ENCODE measurements at places on chromosomes 3 and 15.

DNA sequence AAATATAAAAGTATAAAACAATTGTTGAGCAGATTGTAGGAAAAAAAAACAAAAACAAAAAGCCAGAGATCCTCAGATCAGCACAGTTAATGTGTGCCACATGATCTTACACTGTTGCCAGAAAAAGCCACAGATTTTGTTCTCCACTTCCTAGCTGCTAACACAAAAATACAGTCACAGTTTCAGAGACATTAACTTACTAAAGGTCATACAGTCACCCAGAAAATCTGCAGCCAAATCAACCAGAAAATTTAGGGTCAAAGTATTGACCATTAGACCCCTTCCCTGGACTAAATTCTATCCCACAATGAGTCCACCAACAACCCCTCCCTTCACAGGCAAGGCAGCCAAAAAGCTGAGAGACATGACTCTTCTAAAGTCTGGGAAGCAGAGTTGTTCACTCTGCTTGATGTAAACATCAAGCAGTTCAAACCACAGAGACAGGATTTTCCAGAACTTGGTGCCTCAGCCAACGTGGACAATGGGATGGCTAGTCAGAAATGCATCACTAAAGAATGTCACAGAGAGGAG, 59.1 kb downstream of the SST start:
- no peak for DNase-seq

- no peak for DNase-seq
Observed at GRCh38 chr15:58432401-58432800, 610 bp downstream of the LIPC start.

GRCh38 chr3:45657853-45658252, 31.3 kb upstream of the SACM1L start:
- no peak for DNase-seq

- no peak for DNase-seq
Observed at GRCh38 chr3:127665586-127665985, 7.2 kb upstream of the ABTB1 start.

DNA sequence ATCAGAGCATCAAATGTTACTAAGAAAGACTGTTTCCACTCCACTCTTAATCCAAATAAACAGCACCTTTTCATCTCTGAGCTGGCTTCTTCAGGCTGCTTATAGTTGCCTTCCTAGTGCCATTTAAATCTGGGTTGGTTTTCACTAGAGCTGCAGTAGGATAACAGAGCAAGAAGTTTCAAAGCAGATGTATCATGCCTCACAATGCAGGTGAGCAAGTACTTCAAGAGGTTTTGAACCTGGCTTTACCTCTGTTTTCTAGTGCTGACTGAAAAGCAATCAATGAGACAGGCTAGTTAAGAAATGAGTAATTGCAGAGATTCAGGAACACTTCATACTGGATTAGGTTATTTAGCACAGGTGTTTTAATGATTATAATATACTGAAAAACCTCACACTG, 147.7 kb upstream of the SATB1 start:
- DNase-seq, result no peak

GRCh38 chr3:10556312-10556711, 50.9 kb upstream of the ATP2B2 start:
- DNase-seq, result no peak

GRCh38 chr3:167480748-167481147, 6.9 kb upstream of the SERPINI2 start:
- DNase-seq, result no peak

GRCh38 chr15:70714565-70714964, 48.8 kb downstream of the UACA start:
- no peak for DNase-seq

DNA sequence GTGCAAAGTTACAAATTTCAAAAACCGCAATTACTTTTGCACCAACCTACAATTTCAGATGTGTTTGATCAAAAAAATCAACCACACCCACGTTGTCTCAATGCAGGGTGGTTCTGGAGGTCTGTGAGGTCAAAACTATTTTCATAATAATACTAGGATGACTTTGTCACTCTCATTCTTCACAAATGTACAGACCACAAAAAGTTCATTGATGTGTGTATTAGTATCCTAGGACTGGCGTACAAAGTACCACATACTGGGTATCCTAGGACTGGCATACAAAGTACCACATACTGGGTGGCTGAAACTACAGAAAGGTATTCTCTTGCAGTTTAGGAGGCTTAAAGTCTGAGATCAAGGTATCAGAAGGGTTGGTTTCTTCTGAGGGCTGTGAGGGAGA, 13.0 kb downstream of the SUCLG2 start:
- DNase-seq, result no peak

GRCh38 chr3:134065252-134066157, 35.8 kb upstream of the SLCO2A1 start:
- no peak for DNase-seq

DNA sequence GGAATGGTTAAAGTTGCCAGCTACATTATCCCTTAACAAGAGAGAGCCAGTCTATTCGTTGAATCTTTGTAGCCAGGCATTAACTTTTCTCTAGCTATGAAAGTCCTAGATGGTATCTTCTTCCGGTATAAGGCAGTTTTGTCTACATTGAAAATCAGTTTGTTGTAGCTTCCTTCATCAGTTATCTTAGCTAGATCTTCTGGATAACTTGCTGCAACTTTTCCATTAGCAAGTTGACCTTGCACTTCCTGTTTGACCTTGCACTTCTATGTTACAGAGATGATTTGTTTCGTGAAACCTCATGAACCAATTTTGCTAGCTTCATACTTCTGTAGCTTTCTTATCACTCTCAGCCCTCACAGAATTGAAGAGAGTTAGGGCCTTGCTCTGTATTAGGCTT, 24.1 kb downstream of the TOPAZ1 start:
- DNase-seq, result no peak

DNA sequence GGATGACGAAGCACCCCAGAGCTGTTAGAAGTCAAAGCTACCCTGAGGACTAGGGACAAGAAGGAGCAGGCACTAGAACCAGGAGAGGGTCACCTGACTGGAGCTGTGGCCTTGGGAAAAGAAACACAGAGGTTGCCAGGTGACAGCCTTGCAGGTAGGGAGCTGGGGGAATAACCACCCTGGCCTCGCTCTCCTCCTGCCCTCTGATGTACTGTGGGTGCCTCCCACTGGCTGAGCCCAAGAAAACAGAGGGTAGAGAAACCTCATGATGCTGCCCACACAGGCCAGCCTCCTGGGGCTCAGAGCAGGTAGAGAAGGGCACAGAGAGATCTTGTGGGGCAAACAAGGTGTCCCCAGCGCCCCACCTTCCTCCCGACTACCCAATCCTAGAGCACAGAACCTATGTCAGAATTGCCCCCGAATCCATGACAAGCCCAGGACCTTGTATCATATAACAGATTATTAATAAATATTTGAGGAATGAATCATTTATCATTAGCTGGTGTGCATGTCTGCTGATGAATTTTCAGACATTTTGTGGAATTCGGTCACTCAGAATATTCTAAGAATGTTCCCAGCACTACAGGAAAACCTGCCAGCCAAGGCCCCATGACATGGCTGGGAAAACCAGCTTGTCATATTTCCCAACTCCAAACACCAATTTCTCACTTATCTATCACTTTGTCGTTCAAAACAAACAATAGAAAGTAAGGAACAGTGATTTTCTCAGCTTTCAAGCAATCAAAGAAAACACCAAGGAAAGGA, 59.8 kb upstream of the MEX3B start:
- DNase-seq, result peak; percentile 53

DNA sequence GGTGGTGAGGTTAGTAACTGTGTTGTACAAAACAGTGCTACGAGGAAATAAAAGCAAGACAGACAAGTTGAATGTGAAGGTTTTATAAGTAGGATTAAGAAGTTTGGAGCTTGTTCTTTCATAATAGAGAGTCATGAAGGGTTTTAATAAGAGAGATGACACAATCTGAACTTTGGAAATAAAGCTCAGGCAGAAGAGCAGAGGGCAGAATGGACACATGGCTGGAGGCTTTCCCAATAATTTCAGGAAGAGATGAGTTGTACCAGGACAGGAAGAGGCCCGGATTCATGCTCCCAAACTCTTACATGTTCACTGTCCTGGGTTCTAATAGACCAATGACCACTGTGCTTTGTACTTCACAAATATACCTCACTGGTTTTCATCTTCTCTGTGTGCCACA, 194.8 kb downstream of the SLC9A9 start:
- no peak for DNase-seq

DNA sequence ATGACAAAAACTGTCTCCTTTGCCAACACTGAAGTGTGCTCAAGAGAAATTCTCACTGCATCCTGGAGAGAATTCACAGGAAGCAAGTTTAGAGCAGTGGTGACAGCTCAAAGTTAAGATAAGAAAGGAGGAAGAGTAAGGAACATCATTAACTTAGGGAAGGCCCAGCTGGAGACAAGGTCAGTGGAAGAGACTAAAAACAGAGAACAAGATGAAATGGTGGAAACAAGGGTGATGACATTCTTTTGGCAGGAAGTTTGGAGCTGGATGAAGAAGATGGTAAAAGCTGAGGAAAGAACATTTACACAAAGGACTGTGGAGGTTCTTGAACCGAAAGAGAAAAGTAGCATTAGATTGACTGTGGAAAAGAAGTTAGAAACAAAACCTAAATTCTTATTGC, 6.7 kb upstream of the SUCLG2 start:
- DNase-seq, result no peak

- DNase-seq, result no peak
Observed at GRCh38 chr3:153127788-153128187, 34.2 kb upstream of the RAP2B start.

DNA sequence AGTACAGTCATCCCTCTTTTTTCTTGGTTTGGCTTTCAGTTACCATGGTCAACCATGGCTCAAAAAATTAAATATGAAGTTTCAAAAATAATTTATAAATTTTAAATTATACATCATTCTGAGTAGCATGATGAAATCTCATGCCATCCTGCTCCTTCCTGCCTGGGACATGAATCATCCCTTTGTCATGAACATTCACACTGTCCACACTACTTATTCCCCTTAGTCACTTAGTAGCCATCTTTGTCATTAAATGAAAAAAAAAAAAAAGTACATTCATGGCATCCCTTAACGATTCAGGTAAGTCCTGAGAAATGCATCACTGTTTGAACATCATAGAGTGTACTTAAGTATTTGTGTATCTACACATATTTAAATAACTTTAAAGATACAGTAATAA, 1046.3 kb downstream of the ROBO2 start:
- no peak for DNase-seq

- no peak for DNase-seq
Observed at GRCh38 chr15:39714251-39714650, 68.4 kb downstream of the FSIP1 start.

- DNase-seq, result no peak
Observed at GRCh38 chr15:60115579-60116380, 111.7 kb downstream of the FOXB1 start.

- no peak for DNase-seq
Observed at GRCh38 chr15:78914027-78914764, 30.6 kb downstream of the CTSH start.

DNA sequence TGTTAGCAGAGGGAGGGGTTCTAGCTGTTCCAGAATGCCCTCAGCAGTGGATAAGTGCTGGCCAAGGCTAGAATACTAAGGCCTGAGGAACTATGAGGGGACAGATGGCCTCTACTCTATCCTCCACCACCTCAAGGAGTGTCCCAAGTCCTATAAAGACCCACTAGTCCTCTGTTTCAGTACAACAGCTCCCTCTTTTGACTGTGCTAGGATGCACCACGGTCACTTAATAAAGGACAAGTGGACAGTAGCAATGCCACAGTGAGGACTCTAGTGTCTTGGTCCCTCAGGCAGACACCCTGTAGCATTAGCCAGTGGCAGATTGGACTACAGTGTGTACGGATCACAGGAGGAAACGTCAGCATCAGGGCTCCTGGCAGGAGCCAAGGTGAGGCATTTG, 171.8 kb upstream of the PROK2 start:
- DNase-seq, result no peak

DNA sequence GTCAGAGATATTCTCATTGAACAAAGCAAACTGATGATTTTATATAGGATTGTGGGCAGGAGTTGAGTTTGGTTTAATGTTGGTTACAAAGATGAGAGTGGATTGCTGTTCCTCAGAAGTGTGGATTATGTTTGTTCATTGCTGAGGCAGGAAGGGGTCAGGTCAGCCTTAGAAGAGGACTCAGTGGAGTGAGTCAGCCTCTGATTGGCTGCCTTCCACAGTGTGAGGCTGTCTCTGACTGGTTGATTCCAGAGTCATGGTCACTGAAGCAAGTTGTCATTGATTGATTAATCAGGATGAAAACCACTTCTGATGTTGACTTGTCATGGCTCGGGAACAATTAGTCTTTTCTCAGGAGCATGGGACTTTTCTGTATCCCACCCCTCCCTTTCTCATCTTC, 36.2 kb downstream of the KBTBD12 start:
- no peak for DNase-seq

DNA sequence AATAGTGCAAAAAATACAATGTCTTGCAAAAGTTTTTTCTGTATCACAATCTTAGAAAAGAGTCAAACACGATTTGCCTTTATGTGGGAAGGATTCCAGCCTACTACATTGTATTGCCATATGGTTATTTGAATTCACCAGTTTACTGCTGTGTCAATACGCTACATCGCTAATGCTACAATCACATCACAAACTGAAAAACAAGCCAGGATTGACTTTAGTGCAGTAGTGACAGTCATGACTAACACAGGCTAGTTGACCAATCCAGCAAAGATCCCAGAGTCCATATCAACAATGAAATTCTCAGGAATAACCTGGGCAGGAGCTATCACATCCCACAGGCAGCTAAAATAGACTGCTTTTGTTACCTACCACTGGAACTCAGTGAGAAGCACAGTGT, 67.0 kb downstream of the IL12A start:
- no peak for DNase-seq

DNA sequence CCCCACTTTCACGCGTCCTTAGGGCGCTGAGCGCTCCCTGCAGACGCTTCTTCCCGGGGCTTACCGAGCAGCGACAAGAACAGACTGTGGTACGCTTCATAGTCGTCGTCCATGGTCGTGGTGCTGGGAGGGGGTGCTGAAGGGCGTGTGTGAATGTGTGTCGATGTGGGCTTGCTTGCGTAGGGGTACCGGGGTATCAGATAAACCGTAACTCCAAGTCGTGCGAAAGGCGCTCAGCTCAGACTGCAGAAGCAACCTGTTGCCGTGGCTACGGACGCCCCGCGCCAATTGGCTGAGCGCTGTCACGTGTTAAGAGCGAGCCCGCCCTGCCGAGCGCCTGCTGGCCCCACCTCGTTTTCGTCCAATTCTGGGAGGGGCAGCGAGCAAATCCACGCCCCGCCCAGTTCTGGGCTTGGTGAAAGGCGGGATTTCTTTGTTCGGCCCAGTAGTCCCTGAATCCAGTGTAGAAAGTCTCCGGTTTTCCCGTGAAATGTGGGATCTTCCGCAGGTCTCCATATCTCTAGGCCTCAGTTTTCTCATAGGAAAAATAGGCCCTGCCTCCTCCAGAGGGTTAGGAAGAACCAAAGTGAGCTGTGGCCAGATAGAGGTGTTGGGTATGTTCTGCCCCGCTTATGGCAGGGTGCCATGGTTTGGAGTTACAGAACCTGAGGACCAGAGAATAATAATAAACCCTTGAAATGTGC, at the start of gene EFCAB12:
EFCAB12 (minus strand) TSS at position 261 of the 704 bp plus-strand sequence; CDS start at position 113, 148 bp downstream.
- peak; percentile 79 for DNase-seq

- no peak for DNase-seq
Observed at GRCh38 chr3:196138482-196139254, 56.8 kb upstream of the TFRC start.

GRCh38 chr3:43417133-43417532, 130.8 kb downstream of the SNRK start:
- no peak for DNase-seq

- no peak for DNase-seq
Observed at GRCh38 chr3:4432259-4432658, 34.8 kb downstream of the SUMF1 start.

GRCh38 chr3:9026320-9027045, 63.2 kb upstream of the RAD18 start:
- DNase-seq, result no peak

- no peak for DNase-seq
Observed at GRCh38 chr3:79761441-79761840, 6.4 kb downstream of the ROBO1 start.
